ENCODE measurements at places on chromosomes 1 and 21.

DNA sequence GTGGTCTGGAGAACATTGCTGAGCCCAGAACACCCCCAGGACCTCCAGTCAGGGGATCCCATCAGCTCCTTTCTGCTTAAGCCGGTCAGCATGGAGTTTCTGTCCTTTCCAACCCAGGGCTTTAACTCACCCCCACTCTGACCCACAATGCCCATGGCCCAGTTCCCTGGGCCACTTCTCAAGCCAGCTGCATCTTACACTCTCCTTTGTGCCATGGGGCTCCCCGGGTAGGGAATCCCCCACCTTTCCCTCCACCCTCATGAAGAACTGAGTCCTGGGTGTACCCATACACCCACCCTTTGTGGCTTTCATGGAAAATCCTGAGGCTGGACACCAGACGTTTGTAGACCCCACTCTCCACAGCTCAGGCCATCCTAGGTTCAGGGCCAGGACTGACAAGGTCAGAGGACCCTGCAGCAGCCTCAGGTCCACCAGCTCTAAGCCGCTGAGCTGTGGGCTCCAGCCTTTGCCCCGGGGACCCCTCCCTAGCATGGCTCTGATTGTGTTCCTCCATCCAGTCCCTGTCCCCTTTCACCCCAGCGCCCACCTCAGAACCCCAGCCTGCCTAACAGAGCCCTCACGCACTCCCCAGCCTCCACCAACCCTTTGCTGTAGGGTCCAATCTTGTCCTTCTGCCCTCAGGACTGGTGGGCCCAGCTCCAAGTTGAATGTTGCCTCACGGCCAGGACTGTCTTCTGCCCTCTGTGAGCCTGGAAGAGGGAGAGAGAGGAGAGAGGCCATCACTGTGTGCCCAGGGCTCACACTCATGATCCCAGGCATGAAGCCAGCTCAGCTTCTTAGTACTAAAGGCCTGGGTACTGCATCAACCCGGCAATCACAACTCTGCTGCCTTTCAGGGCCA is 394.8 kb downstream of the MATN1 start:
- no peak for DNase-seq

GRCh38 chr1:160541622-160542302 is 18.7 kb upstream of the SLAMF6 start:
- no peak for DNase-seq

GRCh38 chr21:29175408-29176134 is 45.1 kb downstream of the MAP3K7CL start:
- DNase-seq, result no peak

DNA sequence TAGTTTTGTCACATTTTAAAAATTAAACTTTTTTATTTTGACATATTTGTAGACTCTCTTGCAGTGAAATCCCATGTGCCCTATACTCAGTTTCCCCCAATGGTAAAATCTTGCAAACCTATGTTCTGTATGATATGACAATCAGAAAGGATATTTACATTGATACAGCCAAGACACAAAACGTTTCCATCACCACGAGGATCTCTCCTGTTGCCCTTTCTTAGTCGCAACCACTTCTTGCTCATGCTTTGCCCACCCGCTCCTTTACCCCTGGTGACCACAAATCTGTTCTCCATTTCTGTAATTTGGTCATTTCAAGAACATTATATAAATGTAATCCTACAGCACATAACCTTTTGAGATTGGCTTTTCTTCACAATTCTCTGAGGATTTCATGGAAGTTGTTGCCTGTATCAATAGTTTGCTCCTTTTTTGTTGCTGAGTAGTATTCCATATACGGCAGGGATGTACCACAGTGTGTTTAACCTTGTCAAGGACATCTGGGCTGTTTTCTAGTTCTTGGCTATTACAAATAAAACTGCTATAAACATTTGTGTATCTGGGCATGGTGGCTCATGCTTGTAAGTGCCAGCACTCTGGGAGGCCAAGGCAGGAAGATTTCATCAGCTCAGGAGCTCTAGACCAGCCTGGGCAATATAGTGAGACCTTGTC is 14.0 kb upstream of the BATF3 start:
- no peak for DNase-seq

DNA sequence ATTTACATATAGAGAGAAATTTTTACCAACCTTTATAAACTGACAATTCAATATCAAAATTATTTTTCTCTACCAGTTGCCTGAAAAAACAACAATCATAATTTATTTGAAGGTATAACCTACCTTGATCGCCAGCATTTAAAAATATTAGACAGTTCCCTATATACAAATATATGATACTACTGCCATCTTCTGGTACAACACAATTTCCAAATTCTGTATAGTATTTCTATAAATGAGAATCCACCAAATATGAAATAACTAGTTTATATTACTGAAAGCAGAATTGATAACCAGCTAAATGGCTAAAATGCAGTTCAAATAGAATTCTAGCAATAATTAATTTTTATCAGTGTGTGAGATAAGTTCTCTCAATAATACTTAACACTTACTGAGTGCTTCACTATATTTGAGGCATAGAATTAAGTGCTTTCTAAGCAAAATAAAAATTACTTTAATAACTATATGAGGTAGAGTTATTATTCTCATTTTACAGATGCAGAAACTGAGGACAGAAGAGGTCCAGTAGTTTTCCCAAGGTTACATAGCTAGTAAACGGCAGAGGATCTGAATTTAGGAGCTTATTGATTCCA is 75.6 kb downstream of the PIGK start:
- DNase-seq, result no peak

DNA sequence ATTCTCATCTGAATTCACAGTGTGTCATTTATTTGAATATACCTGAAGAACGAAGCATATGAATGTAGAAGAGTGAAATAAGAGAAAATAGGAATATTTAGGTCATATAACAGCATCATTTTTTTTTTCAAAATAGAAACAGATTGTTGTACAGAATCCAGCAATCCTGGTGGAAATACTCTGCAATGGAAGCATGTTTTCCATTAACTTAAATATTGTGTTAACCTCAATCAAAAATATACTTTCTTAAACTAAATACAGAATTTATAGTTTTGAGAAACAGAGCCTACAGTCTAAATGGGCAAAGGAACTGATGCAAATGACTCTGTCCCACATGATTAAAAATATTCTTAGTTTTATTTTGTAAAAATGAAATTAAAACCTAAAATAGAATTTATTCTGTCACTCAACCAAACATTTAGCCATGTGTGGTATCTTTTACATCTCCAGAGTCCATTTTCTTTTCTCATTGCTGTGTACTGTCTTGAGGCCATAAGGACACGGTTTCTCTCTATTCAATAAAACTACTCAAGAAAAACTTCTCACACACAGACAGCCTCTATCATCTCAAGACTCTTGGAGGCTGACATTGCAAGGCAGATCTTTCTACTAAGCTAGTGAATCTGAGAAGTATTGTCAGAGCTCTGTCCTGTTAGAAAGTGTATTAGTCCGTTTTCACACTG is 322.6 kb downstream of the LTN1 start:
- no peak for DNase-seq

DNA sequence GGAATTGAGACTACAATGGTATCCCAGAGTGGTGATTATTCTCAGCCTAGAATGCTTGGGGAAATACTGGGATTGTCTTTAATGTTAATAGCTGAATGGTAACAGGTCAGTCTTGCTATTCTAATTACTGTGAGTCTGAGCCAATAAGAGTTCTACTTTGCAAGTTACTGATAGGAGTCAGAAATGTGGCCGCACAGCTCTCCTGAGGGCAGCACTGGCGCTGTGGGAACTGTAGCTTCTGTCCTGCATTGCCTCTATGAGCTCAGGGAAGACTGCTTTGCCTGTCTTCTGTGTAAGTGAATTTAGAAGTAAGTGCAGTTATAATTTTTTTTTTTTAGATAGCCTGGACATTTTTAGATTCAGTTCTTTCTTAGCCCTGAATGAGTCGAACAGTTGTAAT is 10.0 kb upstream of the VAMP3 start:
- DNase-seq, result no peak

DNA sequence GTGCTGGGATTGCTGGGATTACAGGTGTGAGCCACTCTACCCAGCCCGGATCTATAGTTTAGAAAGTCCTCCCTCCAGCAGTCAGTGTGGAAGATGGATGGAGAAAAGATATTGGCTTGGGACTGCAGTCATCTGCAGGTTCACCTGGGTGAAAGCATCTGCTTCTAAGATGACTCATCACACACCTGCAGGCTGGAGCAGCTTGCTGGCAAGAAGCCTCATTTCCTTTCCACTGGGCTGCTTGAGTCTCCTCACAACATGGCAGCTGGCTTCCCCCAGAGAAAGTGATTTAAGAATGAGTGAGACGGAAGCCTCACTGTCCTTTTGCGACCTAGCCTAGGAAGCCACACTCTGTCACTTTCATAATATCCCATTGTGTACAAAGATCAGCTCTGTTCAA is 50.0 kb downstream of the FOXO6 start:
- DNase-seq, result no peak

DNA sequence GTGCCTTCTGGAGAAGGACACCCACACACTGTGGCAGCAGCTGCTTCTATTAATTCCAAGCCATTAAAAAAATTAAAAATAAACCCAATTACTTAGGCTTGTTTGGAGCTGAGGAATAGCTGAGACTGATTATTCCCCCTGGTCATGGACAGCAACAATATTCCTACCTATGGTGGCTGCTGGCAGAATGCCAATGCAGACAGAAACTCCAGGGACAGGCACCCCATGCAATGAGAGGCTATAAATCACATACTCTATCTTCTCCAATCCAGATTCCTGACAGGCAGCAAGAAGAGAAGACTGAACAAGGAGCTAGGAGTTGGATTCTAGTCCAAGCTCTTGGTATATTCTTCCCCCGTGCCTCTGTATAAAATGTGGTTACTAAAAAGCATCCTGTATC is 275.4 kb upstream of the BEND5 start:
- no peak for DNase-seq

- DNase-seq, result peak; percentile 80
Measured at GRCh38 chr1:203765029-203765837, at the start of gene LAX1. LAX1 (plus strand) TSS chr1:203765183; CDS start chr1:203765566, 383 bp downstream.

DNA sequence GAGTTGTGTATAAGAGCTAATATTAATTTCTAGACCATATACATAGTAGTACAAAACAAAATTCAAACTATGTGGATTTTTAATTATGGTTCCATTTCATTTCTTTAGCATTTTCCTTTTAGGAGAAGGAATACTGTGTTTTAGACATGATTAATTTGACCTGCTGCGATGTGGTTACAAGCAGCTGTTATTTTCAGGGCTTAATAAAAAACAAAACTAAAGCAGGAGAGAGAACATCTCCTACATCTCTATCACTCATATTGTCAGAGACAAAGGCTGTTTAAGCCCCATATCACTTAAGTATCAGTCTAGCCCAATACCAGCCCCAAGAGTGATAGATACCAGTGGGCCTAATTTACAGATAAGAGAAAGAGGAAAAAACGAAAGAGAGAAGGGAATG is 47.6 kb downstream of the ILDR2 start:
- no peak for DNase-seq

DNA sequence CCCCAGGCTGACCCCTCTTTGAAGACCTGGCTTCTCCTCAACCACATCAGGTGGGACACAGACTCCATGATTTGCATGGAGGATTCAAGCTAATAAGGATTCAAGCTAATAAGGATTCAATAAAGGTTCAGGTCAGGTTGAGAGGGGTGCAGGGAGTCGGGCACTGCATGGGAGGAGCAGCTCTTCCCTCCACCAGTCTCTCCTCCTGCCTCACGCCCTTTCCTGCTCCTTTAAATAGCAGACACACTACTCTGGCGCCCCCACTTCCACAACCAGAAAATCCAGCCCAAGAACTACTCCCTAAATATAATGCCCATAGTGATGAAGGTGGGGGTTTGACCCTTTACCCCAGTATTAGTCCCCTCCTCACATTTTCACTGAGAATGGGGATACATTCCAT is 7.1 kb downstream of the MEX3A start:
- DNase-seq, result no peak

GRCh38 chr1:44890007-44890406 is 47.0 kb upstream of the PTCH2 start:
- no peak for DNase-seq

- DNase-seq, result peak; percentile 86
Measured at GRCh38 chr21:45615145-45615711, 28.3 kb upstream of the PCBP3 start.

- DNase-seq, result no peak
Measured at GRCh38 chr1:225435957-225436392, 8.1 kb upstream of the LBR start.

GRCh38 chr1:204289280-204289679 is 70.4 kb downstream of the PLEKHA6 start:
- DNase-seq, result no peak

DNA sequence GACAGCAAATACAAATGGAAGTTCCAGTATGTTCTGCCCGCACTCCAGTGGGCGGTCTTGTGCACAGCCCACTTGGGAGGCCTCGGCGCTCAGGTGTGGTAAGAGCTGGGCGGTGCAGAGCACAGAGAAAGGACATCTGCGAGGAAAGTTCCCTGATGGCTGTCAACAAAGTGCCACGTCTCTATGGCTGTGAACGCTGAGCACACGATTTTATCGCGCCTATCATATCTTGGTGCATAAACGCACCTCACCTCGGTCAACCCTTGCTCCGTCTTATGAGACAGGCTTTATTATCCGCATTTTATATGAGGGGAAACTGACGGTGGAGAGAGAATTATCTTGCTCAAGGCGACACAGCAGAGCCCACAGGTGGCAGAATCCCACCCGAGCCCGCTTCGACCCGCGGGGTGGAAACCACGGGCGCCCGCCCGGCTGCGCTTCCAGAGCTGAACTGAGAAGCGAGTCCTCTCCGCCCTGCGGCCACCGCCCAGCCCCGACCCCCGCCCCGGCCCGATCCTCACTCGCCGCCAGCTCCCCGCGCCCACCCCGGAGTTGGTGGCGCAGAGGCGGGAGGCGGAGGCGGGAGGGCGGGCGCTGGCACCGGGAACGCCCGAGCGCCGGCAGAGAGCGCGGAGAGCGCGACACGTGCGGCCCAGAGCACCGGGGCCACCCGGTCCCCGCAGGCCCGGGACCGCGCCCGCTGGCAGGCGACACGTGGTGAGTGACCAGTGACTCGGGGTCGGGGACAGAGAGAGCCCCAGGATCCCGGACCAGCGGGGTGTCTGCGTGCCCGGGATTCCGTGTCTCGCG is at the start of gene IL12RB2:
Gene IL12RB2, plus strand, starts transcription at position 623 of the 810 bp plus-strand sequence. CDS start 12,496 bp downstream, outside the sequence.
- peak; percentile 63 for DNase-seq

DNA sequence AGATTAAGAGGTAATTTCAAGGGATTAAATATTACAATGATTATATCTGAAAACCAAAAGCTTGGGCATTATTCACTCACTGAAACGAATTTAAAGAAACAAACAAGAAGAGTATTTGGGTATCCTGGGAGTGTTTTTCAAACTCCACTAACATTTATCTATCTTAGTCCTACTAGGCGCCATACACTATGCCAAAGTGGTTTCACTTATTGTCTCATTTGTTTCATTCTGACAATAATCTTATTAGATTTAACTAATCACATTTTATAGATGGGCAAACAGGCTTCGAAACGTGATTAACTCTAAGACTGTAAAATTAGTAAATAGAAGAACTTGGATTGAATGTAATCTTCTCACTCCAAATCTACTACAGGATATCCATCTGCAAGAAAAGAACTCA is 25.4 kb downstream of the ASH1L start:
- DNase-seq, result no peak

DNA sequence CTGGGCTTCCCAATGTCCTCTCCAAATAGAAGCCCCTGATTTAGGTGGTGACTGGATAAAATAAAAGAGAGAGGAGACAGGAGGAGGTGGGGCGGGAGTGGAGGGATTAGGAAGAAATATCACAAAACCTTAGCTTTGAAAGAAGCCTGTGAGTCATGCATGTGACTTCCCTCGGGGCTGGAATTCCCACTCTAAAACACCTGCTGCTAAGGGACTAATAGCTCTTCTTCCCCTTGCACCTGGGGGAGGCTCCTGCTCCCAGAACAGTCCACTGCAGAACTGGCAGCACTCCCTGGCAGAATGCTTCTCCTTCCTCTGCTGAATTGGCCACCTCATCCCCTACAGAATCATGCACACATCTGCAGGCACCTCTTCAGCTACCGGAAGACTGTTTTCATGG is 207.2 kb downstream of the ATG4C start:
- DNase-seq, result no peak

Measured in stimulated activated CD4-positive, alpha-beta T cell treated with anti-CD3 and anti-CD28 coated beads, Interleukin-2, amount 100 ng/mL, for 24 hours (primary cell).